ENCODE measurements at places on chromosomes 16 and 17.

DNA sequence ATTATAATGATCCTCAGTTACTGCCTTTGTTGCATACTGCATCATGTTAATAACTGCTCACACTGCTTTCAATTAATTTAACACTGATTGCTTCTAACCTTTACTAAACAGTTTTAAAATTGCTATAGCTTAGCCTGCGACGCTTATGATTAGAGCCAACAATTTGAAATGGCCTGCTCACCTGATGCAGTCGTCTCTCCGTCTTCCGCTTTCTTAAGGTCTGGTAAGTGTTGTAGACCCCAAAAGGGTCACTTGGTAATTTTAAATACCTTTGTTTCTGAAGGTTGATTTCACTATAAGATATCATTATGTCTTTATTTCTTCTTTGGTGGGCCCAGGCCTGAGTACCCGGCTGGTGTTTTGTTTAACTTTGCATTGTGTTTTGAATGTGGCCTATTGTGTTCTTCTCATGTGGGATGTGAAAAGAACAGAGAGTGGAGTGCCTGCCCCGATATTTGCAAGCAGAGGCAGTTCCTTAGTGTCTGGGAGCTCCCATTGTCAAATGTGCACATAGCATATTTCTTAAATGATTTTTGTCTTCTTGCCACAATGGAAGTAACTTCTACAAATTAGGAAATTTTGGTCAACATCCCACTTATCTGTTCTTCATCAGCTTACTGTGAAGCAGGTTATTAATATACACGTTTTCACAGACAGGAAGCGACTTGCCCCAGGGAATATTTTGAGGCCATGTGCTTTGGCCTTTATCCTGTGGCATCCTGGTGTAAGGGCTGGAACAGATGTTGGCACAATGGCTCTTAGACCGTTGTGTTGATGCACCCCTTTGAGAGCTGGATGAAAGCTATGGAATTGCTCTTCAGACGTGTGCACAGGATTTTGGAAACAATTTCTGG lies 2.9 kb downstream of the PHKB start:
- no peak overlapping the region for H3K27ac ChIP-seq
- DNase-seq: no peak
- H3K27me3 ChIP-seq: no peaks in the 10 kb centered on the region
- H3K36me3 ChIP-seq: no peaks in the 10 kb centered on the region
- H3K4me3 ChIP-seq: no peak overlapping the region
- H3K4me1 ChIP-seq: peaks cover 51% of the 10 kb centered on the region

GRCh38 chr16:6193718-6194117 lies 1096.1 kb upstream of the EEF2KMT start:
- DNase-seq: no peak
- no peaks in the 10 kb centered on the region for H3K4me1 ChIP-seq
- no peaks in the 10 kb centered on the region for H3K36me3 ChIP-seq
- no peak overlapping the region for H3K27ac ChIP-seq
- no peak overlapping the region for H3K4me3 ChIP-seq
- H3K27me3 ChIP-seq: no peaks in the 10 kb centered on the region

- no peak overlapping the region for H3K27ac ChIP-seq
- no peaks in the 10 kb centered on the region for H3K36me3 ChIP-seq
- no peaks in the 10 kb centered on the region for H3K27me3 ChIP-seq
- no peak for DNase-seq
These were observed 1.5 kb downstream of the ZNF205 start for GRCh38 chr16:3113765-3114479.

- H3K4me3 ChIP-seq: no peak overlapping the region
- H3K27ac ChIP-seq: no peak overlapping the region
- no peaks in the 10 kb centered on the region for H3K36me3 ChIP-seq
- H3K27me3 ChIP-seq: no peaks in the 10 kb centered on the region
- DNase-seq: peak; percentile 47
These were observed 5.3 kb upstream of the NSMCE1 start for GRCh38 chr16:27273670-27274423.

DNA sequence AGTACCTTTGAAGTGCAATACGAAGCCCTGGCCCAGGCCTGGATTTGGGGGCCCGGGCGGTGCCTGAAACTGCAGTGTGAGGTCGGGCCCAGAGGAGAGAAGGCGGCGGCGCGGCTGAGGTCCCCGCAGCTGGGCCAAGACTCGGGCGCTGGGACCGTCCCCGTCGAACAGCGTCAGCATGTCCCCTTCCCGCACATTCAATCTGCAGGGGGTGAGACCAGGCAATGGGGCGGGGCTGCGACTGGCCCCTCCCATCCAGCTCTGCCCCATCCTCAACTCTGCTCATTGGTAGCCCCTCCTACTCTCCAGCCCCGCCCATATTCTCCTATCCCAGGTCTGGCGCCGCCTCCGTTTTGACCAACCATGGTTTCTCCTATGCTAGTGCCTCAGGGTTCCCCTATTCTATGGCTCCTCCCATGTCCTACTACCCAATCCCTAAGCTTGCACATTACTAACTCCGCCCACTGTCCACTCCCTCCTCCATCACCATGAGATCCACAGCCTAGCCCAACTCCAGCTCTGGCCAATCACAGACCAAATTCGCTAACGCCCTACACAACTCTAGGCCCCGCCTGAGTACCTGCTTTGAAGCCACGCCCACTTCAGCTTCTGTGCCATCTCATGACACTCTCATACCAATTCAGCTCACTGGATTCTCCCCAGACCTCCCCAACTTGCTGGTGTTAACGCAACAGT lies 14.4 kb upstream of the CDIPT start:
- H3K4me1 ChIP-seq: peaks cover 12% of the 10 kb centered on the region
- peak; percentile 91 for DNase-seq
- no peak overlapping the region for H3K27ac ChIP-seq

DNA sequence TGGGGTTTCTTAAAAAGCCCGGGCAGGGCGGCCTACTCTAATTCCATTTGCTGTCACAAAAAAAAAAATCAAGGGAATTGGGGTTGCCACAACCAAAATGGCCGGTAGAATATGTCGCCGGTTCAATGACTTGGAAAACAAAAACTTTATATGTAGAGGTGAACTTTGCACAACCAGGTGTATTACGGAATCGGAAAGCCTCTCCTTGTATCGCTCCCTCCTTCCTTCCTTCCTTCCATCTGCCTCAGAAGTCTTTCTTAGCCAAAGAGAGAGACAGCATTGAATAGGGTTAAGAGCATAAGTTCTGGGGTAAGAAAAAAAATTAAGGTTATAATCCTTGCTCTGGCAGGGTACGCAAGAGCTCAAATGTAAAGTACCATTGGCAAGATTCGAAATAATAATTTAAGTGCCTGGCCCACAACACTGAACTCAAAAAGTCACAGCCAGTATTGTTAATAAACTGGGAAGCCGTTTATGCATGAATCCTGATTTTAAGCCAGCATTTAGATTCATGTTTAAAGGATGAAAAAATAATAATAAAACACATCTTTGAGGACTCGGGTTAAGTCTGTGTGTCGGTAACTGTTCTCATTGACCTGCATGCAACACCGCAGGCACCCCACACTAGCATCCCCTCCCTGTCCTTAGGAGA lies 522 bp upstream of the GLG1 start:
- peaks cover 35% of the 10 kb centered on the region for H3K4me1 ChIP-seq
- H3K27me3 ChIP-seq: no peaks in the 10 kb centered on the region
- peak overlapping the region; percentile 76 for H3K27ac ChIP-seq
- H3K36me3 ChIP-seq: no peaks in the 10 kb centered on the region
- DNase-seq: no peak

GRCh38 chr16:50839920-50840729 lies 98.2 kb downstream of the CYLD start:
- H3K36me3 ChIP-seq: no peaks in the 10 kb centered on the region
- H3K4me3 ChIP-seq: no peak overlapping the region
- H3K27ac ChIP-seq: no peak overlapping the region
- DNase-seq: no peak

DNA sequence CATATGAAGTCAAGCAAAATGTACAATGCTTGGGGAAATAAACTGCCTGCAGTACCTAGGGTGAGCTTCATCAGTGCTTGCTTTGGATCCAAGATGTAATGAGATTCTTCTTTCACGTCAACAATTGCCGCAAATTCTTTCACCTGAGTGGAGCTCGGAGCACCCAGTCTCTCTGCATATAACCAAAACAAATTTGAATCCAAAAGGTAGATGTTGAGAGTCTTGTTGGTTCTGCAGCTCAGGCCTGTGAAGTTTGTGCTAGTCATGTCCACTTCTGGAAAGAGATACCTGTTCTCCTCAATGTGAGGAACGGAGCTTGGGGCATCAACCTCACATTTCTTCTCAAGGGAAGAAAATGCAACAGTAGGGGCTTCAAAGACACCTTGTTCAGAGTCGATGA lies 23.0 kb downstream of the SNN start:
- DNase-seq: no peak
- peaks cover 2% of the 10 kb centered on the region for H3K4me1 ChIP-seq
- H3K36me3 ChIP-seq: peaks cover 45% of the 10 kb centered on the region
- no peaks in the 10 kb centered on the region for H3K27me3 ChIP-seq

DNA sequence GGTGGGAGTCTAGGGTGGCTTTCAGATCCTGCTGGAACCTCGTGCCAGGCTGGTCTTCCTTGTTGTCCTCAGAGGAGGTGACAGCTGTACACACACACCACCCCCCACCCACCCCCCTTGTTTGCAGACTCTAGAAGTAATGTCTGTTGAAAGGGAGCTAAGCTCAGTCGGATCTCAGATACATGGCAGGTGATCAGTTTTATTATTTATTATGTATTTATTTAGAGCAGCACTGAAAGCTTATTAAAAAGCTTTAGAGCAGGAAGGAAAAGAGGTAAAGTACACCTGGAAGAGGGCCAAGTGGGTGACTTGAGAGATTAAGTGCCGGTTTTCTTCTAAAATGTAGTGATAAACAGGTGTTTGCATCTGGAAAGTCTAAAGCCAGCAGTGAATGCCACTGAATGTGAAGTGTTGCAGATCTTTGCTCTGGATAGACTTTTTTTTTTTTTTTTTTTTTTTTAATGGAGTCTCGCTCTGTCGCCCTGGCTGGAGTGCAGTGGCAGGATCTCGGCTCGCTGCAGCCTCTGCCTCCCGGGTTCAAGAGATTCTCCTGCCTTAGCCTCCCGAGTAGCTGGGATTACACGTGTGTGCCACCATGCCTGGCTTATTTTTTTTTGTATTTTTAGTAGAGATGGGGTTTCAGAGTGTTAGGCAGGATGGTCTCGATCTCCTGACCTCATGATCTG lies 40.2 kb downstream of the FOXK2 start:
- H3K4me1 ChIP-seq: no peaks in the 10 kb centered on the region
- DNase-seq: peak; percentile 33
- no peak overlapping the region for H3K4me3 ChIP-seq
- no peak overlapping the region for H3K27ac ChIP-seq

- no peak overlapping the region for H3K4me3 ChIP-seq
- no peak overlapping the region for H3K27ac ChIP-seq
- H3K27me3 ChIP-seq: no peaks in the 10 kb centered on the region
- no peaks in the 10 kb centered on the region for H3K36me3 ChIP-seq
- H3K4me1 ChIP-seq: peaks cover 49% of the 10 kb centered on the region
- DNase-seq: peak; percentile 48
These were observed 7.5 kb upstream of the ARMC5 start for GRCh38 chr16:31451681-31452351.

- no peak overlapping the region for H3K27ac ChIP-seq
- H3K4me1 ChIP-seq: no peaks in the 10 kb centered on the region
- no peak for DNase-seq
These were observed 188.1 kb upstream of the XYLT1 start for GRCh38 chr16:17658881-17659280.

- peak; percentile 17 for DNase-seq
- no peak overlapping the region for H3K4me3 ChIP-seq
- no peak overlapping the region for H3K27ac ChIP-seq
- no peaks in the 10 kb centered on the region for H3K4me1 ChIP-seq
- H3K36me3 ChIP-seq: no peaks in the 10 kb centered on the region
- H3K27me3 ChIP-seq: peaks cover 28% of the 10 kb centered on the region
These were observed 61.4 kb downstream of the HAPSTR1 start for GRCh38 chr16:9152649-9153501.

- H3K27ac ChIP-seq: peak overlapping the region; percentile 62
- H3K4me1 ChIP-seq: peaks cover 34% of the 10 kb centered on the region
- DNase-seq: no peak
- H3K4me3 ChIP-seq: peak overlapping the region; percentile 67
- no peaks in the 10 kb centered on the region for H3K27me3 ChIP-seq
These were observed 543 bp upstream of the GPS2 start for GRCh38 chr17:7315570-7316235.

- no peak overlapping the region for H3K4me3 ChIP-seq
- H3K27me3 ChIP-seq: no peaks in the 10 kb centered on the region
- DNase-seq: peak; percentile 43
- no peaks in the 10 kb centered on the region for H3K4me1 ChIP-seq
These were observed 447.3 kb downstream of the HS3ST3B1 start for GRCh38 chr17:14748036-14748710.

- H3K4me1 ChIP-seq: peaks cover 4% of the 10 kb centered on the region
- no peaks in the 10 kb centered on the region for H3K27me3 ChIP-seq
- no peaks in the 10 kb centered on the region for H3K36me3 ChIP-seq
- no peak overlapping the region for H3K4me3 ChIP-seq
- DNase-seq: no peak
- H3K27ac ChIP-seq: no peak overlapping the region
These were observed 21.3 kb downstream of the SNX20 start for GRCh38 chr16:50659806-50660205.

DNA sequence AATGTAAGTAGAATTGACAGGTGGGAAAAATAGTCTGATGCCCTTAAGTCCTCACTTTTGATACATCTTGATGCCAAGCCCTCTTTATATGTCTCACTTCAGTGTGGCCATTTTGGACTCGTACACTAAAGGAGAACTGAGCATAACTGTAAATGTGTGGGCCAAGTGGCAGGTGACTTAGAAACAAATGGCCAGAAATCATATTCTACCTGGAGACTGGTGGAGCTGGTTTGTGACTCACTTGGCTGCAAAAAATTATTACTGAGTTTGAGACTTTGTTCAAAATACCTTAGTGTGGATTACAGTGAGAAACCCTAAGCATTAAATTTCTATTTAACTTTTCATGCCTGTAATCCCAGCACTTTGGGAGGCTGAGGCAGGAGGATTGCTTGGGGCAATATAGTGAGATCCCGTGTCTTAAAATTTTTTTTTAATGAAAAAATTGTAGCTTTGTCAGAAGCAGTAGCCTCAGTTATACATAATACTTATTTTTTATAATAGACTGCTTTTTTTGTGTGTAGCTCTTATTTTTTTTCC lies 5.0 kb downstream of the HAPSTR1 start:
- H3K27ac ChIP-seq: no peak overlapping the region
- H3K4me1 ChIP-seq: peaks cover 47% of the 10 kb centered on the region
- DNase-seq: no peak
- no peak overlapping the region for H3K4me3 ChIP-seq
- no peaks in the 10 kb centered on the region for H3K27me3 ChIP-seq

- no peaks in the 10 kb centered on the region for H3K27me3 ChIP-seq
- DNase-seq: no peak
- peaks cover 2% of the 10 kb centered on the region for H3K4me1 ChIP-seq
- H3K4me3 ChIP-seq: peak overlapping the region; percentile 20
These were observed 35.0 kb downstream of the ITGAE start for GRCh38 chr17:3765981-3766380.
